Stimulated activated CD4-positive, alpha-beta T cell treated with anti-CD3 and anti-CD28 coated beads, Interleukin-1b, Interleukin-23, amount 100 ng/mL, for 1 hour (primary cell): ENCODE measurements at places on chromosomes 3 and 15.

- no peak for DNase-seq
Measured at GRCh38 chr3:29412110-29412509, 131.2 kb downstream of the RBMS3 start.

- peak; percentile 42 for DNase-seq
Measured at GRCh38 chr3:39383045-39383880, at the start of gene SLC25A38. TSS of gene SLC25A38 (plus strand) at chr3:39383370. CDS start at chr3:39383725, 355 bp downstream.

GRCh38 chr3:30505866-30506520 lies 100.4 kb upstream of the TGFBR2 start:
- DNase-seq, result no peak

- DNase-seq, result no peak
Measured at GRCh38 chr3:1275495-1275894, 182.7 kb downstream of the CNTN6 start.
